ENCODE measurements at places on chromosomes 4 and X.

- DNase-seq, result peak; percentile 42
These were observed 20.6 kb upstream of the TEC start for GRCh38 chr4:48290146-48290772.

GRCh38 chr4:84647312-84647884 lies 64.5 kb downstream of the CDS1 start:
- no peak for DNase-seq

GRCh38 chr4:36891971-36892370 lies 352.6 kb upstream of the NWD2 start:
- DNase-seq, result no peak

- no peak for DNase-seq
These were observed 86.4 kb downstream of the ELOVL6 start for GRCh38 chr4:110112056-110112455.

- DNase-seq, result peak; percentile 26
These were observed 52.6 kb downstream of the FNIP2 start for GRCh38 chr4:158821228-158821971.

DNA sequence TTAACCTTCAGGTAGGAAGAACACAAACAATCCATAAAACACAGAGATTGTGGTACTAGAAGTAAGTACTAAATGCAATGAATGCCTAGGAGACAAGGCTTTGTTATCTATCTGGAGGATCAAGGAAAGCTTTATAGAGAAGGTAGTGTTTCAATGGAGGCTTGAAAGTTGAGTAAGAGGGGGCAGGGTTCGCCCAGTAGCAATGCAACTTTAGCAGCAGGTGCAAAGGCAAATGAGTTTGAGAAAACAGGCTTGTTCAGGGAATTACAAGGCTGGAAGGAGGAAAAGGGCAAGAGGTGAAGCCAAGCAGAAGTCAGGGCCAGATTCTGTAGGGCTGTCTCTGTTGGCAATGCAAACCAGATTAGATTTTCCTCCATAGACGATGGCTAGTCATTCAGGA lies 35.5 kb upstream of the AMELX start:
- DNase-seq, result no peak

GRCh38 chrX:116378961-116379360 lies 57.4 kb upstream of the SLC6A14 start:
- no peak for DNase-seq

DNA sequence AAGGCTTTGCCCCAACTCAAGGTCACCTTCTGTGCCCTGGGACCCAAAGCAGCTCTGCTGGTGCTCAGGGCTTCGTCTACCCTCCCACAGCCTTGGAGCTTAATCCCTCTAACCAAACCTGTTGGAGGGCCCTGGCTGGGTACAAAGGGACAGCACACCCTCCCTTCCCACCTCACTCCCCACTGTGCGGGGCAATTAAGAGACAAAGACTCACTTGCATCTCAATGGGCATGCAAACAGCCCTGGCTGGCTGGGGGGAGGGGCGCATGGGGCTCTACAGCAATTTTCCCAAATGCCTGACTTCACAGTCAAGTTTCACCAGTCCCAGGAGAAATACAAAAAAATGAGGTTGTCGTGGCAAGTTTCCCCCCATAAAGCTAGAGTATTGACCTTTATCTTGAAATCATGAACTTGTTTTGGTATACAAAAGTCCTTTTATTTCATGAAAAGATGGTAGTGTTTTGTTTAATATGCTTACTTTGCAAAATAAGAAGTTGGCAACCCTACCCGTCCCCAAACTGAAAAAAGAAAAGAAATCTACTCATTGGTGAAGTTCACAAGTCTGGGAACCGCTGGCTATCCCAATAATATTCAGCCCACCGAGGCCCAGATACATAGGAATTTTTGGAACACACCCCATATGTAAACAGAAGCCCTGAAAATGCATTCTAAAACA lies 4.1 kb upstream of the CD99L2 start:
- no peak for DNase-seq

GRCh38 chrX:68650491-68650890 lies 3.0 kb downstream of the STARD8 start:
- DNase-seq, result no peak

DNA sequence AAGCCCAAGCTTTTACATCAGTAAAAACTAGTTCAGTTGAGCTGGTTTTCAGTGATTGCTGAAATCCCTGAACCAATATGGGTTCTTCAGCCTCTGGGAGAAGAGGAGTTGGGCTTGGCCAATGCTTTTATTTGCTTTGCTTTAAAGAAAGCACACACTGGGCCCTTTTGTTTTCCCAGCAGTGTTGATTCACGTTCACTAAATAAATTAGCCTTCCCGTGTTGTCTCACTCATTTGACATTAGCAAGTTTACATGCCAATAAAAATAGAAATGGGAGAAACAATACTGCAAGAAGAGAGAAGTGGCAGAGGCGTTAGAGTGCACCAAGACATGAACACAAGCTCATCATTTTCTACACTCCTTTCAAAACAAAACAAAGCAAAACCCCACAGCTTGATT lies 136.2 kb downstream of the SHROOM3 start:
- DNase-seq, result no peak

DNA sequence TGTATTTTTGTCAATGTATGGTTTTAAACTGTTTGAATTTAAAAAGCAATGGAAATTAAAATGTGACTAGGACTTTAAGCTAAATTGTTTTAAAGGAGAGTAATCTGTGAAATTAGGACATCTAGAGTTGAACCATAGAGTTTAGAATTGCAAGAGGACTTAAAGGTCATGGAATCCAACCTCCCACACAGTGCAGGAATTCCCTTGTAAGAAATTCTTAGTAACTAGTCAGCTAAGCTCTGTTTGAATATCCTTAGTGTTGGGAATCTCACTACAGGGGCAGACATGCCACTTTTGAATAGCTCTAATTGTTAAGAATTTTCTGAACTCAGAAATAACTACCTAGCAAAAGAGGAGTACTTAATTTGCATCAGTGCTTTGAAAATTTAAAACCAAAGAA lies 292.9 kb downstream of the IL1RAPL1 start:
- DNase-seq, result no peak

Measured in GM03348 (cell line).